ENCODE measurements at places on chromosomes 16 and 17. TPM values are rescaled to one million over a fixed set of nuclear protein-coding genes. Genes with fewer than 3 reads are reported as not detected.

Gene TNFRSF13B
- not detected for total RNA-seq

Gene HS3ST3A1
- 1.1 TPM for total RNA-seq

Gene SLC39A11
- 16.3 TPM for total RNA-seq

Gene GNAO1
- 250 TPM for total RNA-seq

Gene DYNLL2
- total RNA-seq: 80.4 TPM

Gene GRIN2A
- 6.8 TPM for total RNA-seq

Gene SLFN14
- total RNA-seq: not detected

Gene IL17C
- total RNA-seq: not detected

Gene HOXB1
- total RNA-seq: not detected

Gene VMO1
- total RNA-seq: 2.5 TPM

Gene MED9
- total RNA-seq: 23.2 TPM

Gene BCO1
- total RNA-seq: not detected

Gene SLC13A2
- not detected for total RNA-seq
